ENCODE measurements at places on chromosomes 16 and 17. TPM values are rescaled to one million over a fixed set of nuclear protein-coding genes. Genes with fewer than 3 reads are reported as not detected.

The STX1B gene
- total RNA-seq, result 19.9 TPM

DNA sequence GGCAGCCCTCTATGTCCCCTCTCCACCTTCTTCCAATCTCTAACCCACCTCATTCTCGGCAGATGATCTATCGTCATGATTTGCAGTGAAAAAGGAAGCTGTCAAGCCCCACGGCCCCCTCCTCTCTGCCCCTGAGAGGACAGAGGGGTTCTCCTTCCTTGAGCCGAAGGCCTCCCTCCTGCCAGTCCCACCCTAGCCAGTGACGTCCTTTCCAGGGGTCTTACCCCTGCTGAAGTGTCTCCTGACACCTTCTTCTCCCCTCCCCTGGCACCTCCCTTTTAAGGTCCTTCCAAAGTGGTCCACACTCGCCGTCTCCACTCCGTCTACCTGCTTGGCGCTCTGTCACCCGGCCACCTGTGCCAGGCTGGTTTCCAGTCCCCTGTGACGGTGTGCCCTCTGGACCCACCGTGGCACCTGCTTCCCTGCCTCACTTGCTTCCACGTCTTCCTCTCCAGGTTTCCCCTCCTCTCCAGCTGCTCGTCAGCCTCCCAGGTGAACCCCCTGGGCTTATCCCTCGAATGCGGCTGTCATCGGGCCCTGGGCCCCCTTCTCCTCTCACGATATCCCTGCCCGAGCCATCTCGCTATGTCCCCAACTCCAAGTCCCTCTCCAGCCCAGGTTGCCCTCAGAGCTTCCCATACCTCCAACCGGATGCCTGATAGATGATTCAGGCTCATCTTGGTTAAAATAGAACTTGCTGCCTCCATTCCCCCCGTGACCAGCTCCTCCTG is 5.7 kb downstream of the CCDC102A start:
- H3K4me1 ChIP-seq, result peaks cover 67% of the 10 kb centered on the region
- H3K27me3 ChIP-seq, result peaks cover 22% of the 10 kb centered on the region
- no peak overlapping the region for H3K27ac ChIP-seq
- peak; percentile 8 for DNase-seq
- no peaks in the 10 kb centered on the region for H3K36me3 ChIP-seq
- peak overlapping the region; percentile 71 for H3K4me3 ChIP-seq

The PKMYT1 gene
- total RNA-seq, result 113 TPM

The NPB gene
- total RNA-seq, result 2.1 TPM

- peaks cover 52% of the 10 kb centered on the region for H3K36me3 ChIP-seq
- H3K27ac ChIP-seq, result no peak overlapping the region
- H3K4me1 ChIP-seq, result no peaks in the 10 kb centered on the region
- DNase-seq, result no peak
- no peak overlapping the region for H3K4me3 ChIP-seq
Measured at GRCh38 chr17:17151962-17152361, 54.2 kb downstream of the PLD6 start.

- peaks cover 11% of the 10 kb centered on the region for H3K4me1 ChIP-seq
- H3K27ac ChIP-seq, result peak overlapping the region; percentile 84
- no peaks in the 10 kb centered on the region for H3K36me3 ChIP-seq
- H3K4me3 ChIP-seq, result peak overlapping the region; percentile 88
- DNase-seq, result no peak
Measured at GRCh38 chr16:15644267-15644961, 1.5 kb upstream of the MARF1 start.

Measured in WTC11 (cell line).